ENCODE measurements at places on chromosomes 3 and 15.

GRCh38 chr15:45611305-45611704 is 23.5 kb upstream of the SQOR start:
- no peak for DNase-seq

GRCh38 chr3:81249540-81250029 is 511.9 kb downstream of the GBE1 start:
- no peak for DNase-seq

- peak; percentile 57 for DNase-seq
Observed at GRCh38 chr3:71064956-71065763, 518.4 kb downstream of the FOXP1 start.

- DNase-seq = peak; percentile 54
Observed at GRCh38 chr3:159924411-159924810, 64.2 kb upstream of the IL12A start.

GRCh38 chr3:79297245-79297960 is 470.4 kb downstream of the ROBO1 start:
- DNase-seq = peak; percentile 23

GRCh38 chr3:134471521-134472193 is 14.1 kb downstream of the ANAPC13 start:
- DNase-seq = peak; percentile 63

GRCh38 chr3:173395073-173395411 is 2.5 kb upstream of the NLGN1 start:
- peak; percentile 93 for DNase-seq

GRCh38 chr3:149579838-149580542 is 77.8 kb downstream of the WWTR1 start:
- DNase-seq = peak; percentile 41

DNA sequence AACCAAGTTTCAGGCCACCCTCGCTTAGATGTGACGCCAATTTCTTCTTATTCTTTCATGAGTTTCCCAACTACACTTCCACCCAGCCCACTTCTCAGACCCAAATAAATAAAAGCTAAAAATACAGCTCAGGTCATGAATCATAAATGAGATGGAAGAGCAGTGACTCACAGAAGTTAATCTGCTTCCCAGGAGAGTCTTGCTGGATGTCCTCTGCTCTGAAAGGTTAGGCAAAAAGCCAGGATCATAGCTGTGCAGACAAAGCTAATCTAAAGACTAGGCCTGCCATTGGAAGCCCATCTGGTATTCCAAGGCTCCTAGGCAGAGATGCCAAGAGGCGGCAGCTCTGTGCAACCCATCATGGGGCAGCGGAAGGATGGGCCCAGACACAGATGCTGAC is 24.1 kb downstream of the SHC4 start:
- peak; percentile 17 for DNase-seq

DNA sequence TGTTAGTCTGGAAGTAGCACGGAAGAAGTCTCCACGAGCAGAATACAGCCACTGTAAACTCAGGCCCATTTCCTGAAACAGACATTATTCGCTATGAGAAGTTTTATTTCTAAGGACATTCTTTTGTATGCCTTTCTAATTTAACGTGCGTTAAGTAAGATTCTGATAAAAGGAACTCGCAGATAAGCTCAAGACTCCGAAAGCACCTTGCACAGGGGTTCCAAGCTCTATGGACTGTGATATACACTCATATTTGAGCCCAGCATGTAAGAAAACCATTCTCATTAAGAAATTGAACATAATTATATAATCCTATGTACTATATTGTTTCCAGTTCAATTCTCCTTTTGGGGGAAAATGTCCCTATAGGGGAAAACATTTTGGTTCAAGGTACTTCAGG is 28.4 kb downstream of the TFRC start:
- no peak for DNase-seq

DNA sequence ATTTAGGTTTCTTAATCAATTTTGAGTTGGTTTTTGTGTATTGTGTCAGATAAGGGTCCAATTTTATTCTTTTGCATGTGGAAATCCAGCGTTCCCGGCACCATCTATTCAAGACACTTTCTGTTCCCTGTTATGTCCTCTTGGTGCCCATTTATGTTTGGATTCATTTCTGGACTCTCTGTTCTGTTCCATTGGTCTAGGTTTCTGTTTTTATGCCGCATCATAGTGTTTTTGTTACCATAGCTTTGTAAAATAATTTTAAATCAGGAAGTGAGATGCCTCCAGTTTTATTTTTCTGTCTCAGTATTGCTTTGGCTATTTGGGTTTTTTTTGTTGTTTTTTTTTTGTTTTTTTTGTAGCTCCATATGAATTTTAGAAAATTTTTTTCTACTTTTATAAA is 97.1 kb downstream of the LRRC28 start:
- DNase-seq = no peak

DNA sequence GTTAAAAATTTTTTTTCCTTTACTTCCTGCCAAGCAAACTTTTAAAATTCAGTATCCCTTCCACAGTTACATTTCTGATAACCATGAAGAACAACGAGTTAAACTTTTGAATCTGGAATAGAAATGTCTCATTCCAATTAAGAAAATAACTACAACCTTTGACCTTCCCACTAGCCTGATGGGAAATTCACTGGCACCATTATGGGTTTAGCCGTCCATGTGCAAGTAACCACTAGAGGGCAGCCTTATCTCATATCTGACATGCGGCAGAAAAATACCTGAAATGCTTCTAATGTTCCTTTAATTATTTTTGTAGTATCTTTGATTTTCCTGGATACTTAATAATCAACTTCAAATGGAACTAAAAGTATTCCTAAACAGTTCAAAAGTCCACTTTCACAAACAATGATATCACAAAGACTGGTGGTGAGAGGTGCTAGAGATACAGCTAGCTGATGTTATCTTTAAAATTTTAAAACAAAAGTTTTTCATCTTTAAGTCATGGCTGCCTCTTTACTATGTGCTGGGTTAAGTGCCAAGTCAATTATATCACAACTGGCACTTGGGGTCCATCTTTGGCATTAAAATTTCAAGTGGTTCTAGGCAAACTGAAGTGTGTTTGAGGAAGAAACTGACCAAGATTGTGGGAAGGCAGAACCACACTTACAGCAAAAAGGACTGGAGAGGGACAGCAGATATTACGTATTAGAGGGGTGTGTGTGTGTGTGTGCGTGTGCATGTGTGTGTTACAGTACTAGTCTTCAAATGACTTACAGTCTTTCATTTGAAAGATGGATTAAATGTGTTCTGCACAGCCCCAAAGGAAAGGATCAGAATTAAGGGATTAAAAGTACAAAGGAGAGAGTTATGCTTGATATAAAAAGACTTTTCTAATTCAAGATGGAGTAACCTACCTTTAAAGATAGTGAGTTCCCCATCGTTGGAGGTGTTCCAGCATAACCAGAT is 107.1 kb upstream of the ICE2 start:
- DNase-seq = peak; percentile 49

DNA sequence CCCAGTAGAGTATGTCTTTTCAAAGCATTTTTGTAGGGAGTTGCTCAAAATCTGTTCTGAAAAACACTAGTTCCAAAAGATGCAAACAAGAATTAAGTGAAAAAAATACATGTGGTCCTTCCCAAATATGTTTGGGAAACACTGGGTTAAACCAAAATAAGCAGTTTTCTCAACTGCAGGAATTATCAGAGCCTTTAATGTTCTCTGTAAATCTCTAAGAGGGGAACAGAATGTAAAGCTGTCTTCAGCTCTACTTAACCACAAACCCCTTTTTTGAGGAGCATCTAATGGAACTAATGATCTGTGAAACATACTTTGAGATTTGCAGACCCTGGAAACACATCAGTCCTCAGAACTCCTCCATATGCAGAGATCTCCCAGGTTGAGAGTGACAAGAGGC is 9.9 kb downstream of the AQP9 start:
- no peak for DNase-seq

GRCh38 chr3:8870134-8870533 is 93.1 kb downstream of the RAD18 start:
- DNase-seq = no peak

GRCh38 chr15:76293361-76293760 is 17.9 kb downstream of the ETFA start:
- DNase-seq = no peak

- DNase-seq = no peak
Observed at GRCh38 chr15:24054547-24055245, 367.6 kb upstream of the NDN start.

DNA sequence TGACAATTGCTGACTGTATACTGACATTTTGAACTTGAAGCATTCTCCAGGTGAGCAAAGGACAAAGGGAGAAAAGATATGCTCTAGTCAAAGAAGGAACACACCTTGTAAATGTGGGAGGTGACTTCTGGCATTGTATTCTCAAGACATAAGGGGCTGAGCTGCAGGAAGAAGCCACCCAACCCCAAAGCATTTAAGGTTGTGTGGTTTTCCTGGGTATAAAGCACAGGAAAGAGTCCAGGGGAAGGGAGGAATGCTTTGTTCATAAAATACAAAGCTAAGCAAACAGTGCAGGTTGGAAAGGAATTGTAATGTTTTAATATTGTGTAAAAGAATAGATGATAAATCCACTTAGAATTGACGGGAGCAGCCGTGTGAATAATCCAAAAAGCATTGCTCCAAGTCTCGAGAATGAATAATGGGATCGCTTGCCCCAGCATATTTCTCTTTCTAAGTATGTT is 102.4 kb upstream of the LRIG1 start:
- no peak for DNase-seq

DNA sequence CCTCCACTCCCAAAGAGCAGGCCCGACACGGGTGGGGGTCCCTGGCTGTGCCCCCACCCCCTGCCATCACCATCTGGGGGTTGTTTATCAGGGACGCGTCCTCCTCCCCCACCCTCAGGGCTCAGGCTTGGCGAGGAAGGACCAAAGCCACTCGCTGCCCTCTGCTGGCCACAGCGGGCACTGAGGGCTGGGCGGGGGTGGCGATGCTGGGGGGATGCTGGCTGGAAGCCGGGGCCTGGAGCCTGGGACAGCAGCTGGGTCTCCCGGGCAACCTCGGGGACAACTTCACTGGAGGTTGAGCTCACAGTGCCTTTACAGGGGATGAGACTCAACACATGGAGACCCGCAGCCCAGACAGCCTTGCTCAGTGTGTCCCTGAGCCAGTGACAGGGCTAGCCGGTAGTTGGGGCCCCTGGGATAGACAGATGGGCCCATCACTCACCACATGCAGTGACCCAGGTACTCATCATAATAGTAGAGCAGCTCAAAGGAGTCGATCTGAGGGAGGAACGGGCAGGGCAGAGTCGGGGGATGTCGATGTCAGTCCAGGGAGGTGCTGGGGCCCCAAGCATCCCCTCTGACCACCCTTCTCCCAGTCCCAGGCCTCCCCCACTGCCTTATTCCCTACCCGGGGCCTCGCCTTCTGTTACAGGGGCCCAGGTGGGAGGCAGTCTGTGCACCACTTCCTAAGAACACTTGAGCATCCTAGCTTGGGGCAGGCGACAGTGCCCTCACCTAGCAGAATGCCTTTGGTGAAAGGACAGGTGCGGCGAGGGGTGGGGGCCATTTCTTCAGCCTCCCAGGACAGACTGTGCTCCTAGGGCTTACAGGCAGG is 5.9 kb upstream of the CALML4 start:
- DNase-seq = no peak

DNA sequence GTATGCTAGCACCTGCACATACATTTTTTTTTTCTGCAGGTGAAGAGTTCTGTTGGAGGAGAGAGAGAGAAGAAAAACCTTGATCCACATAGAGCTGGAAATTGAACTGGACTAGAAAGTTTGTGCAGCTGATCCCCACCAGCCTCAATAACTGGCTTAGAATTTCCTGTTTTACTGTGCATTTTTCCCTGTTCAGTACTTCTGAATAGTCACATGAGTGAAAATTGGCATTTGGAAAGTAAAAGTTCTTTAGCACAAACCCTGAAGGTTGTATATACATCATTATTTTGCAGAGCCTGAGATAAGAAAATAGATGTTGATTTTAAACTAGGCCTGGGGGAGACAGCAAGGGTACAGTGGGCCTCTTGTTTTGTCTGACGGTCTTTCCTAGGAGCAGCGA is 42.3 kb downstream of the GHSR start:
- DNase-seq = no peak

DNA sequence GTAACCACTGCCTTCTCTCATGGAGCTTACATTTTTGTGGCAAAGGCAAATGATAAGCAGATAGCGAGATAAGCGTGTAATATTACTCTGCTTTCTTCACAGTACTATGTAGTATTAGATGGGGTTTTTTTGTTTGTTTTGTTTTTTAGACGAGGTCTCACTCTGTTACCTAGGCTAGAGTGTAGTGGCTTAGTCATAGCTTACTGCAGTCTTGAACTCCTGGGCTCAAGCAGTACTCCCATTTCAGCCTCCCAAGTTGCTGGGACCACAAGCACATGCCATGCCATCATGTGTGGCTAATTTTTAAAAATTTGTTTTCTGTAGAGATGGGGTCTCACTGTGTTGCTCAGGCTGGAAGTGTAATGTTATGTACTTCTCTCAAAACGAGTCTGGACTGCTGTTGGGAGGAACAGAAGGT is 22.9 kb downstream of the MBNL1 start:
- DNase-seq = no peak

- peak; percentile 86 for DNase-seq
Observed at GRCh38 chr3:170331143-170331542, 26.4 kb upstream of the SKIL start.

DNA sequence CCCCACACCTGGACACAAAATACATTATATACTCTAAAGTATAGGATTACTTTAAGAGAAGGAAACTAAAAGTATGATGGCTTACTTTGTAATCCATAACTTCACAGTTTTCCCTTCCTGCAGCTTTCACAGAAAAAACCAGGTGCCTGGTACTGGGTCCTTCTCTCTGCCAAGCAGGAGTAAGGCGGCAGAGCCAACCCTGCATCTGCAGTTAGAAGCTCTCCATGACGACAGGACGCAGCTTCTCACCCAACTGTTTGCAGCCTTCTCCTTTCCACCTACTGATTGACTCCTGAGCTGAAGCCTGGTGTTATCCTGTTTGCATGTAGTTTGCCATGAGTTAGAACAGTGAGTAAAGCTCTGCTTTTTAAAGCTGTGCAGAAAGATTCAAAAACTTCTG is 6.7 kb downstream of the MRAS start:
- DNase-seq = no peak

GRCh38 chr3:140529096-140529495 is 148.8 kb upstream of the TRIM42 start:
- DNase-seq = peak; percentile 76

DNA sequence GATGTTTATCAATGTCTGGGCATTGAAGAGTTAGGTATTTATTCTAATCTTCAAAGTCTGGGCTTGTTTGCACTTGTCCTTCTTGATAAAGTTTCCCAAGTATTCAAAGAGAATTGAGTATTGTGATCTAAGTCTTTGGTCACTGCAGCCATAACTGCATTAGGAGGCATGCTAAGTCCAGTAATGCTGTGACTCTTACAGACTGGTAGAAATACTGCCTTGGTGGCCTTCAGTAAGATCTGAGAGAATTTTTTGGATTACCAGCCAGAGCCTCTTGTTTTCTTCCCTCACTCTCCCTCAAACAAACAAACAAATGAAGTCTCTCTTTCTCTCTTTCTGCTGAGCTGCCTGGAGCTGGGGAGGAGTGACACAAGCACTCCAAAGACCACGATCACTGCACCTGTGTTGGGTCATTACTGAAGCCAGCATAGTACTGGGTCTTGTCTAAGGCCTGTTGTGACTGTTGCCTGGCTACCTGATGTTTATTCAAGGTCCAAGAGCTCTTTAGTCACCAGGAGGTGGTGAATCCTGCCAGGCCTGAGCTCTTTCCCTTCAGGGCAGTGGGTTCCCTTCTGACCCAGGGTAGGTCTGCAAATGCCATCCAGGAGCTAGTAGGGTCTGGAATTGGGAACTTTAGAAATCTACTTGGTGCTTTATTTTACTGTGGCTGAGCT is 14.8 kb upstream of the RBP2 start:
- peak; percentile 17 for DNase-seq

- no peak for DNase-seq
Observed at GRCh38 chr15:28915041-28915810, 29.5 kb downstream of the APBA2 start.
